Activated CD4-positive, alpha-beta T cell treated with anti-CD3 and anti-CD28 coated beads for 36 hours (primary cell): ENCODE measurements at places on chromosomes 3 and 15.

- DNase-seq, result no peak
Measured at GRCh38 chr3:100789579-100789978, 80.3 kb downstream of the TFG start.

DNA sequence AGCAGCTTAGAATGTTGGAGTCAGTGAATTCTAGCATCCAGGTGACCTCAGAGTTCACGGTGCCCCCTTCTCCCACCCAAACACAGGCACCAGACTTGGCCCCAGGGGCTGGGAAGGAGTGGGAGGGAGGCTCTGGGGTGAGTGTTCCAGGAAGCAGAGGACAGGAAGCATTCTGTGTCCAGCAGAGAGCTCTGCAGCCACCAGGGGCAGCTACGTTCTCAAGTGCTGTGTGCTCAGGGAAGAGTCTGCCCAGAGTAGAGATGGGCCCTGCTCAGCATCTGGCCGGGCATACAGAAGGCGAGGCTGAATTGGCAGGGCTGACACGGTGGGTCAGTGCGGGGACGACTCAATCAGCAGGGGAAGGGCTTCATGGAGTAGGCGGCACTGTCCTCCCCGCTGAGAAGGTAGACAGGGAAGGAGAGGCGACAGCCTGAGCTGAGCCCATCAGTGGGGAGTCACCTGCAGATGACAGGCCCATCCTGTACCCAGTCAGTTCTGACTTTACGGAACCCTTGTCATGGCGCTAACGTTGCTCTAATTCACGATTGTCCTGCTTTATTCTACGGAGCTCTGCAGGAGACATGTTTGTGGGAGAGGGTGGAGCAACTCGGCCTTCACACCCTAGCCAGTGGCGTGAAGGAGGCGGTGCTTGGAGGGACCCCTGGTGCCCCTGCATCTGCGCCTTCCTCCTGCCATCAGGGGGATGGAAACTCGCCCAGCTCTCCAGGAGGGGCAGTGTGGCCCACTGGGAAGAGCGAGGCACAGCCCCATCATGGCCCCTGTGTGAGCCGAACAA lies 82.2 kb downstream of the C3orf70 start:
- no peak for DNase-seq

DNA sequence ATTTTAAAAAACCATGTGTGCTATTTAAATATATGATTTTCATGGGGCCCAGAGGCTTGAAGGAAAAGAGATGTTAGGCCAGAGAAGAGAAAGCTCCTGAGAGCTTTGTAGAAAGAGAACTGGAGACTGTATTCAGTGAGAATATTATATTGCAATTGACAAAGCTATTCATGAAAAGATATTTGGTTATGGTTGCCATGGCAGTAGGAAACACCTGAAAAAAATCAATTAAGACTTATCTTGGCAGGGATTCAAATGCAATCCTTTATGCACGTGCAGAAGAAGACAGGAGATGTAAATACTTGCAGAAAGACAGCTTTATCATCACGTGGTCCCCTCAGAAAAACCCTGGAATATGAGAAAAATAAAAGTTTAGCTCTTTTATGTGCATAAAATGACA lies 636.0 kb upstream of the TBL1XR1 start:
- no peak for DNase-seq

- no peak for DNase-seq
Measured at GRCh38 chr3:175489406-175489805, 630.3 kb downstream of the NAALADL2 start.

- DNase-seq, result no peak
Measured at GRCh38 chr3:71541313-71541712, 42.2 kb downstream of the FOXP1 start.
